Ascending aorta (tissue), 2 donors: ENCODE measurements at places on chromosomes 1 and 21. TPM values are rescaled to one million over a fixed set of nuclear protein-coding genes. Genes with fewer than 3 reads are reported as not detected.

Gene FCMR
- total RNA-seq, result 1.3 TPM

Gene NBPF4
- total RNA-seq, result not detected

Gene DDR2
- 77.9 TPM for total RNA-seq

Gene IGSF9
- total RNA-seq, result 0.11 TPM

DNA sequence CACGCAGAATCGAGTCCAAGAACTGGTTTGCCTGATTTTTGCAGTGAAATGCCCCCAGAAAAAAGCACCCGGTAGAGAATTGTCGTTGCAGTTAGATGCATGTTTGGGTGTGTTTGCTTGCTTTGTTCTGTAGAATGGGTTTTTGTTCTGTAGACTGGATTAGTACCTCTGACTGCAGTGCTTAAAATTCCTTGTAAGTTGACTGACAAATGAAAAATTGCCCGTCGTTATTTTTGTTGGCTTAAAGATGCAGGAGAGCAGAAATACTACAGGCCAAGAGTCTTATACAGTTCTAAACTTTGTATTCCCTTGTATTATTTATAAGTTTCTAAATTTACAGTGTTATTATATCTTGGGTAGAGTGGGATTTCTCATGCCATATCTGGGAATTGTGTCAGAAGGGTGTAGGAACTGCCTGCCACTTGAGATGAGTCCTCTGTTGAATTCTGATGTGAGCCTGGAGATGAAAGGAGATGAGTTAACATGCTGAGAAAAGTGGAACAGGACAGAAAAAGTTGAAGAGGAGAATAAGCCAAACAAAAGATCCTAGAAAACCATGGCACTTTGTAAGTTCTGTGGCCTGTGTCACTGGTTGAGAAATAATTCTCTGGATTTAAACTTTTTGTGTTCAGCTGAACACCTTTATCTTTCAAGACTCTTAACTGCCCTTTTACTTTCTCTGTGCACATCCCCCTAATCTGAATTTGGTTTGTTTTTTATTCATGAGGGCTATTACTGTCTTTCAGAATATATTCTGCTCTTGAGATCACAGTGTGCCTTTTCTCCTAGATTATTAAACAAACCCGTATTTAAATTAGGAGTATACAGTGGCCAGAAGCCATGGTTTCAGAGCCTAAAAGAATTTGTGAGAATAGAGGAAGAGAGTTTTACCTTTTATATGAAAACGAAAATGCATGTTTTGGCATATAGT lies 1.4 kb downstream of the DESI2 start:
- no peak for DNase-seq
- no peaks in the 10 kb centered on the region for H3K4me1 ChIP-seq
- no peaks in the 10 kb centered on the region for H3K36me3 ChIP-seq
- peak overlapping the region; percentile 99 for H3K27ac ChIP-seq
- H3K4me3 ChIP-seq, result peak overlapping the region; percentile 95

GRCh38 chr1:170580636-170581440 lies 48.9 kb downstream of the GORAB start:
- no peak for DNase-seq
- H3K4me1 ChIP-seq, result no peaks in the 10 kb centered on the region
- H3K27me3 ChIP-seq, result no peaks in the 10 kb centered on the region
- no peak overlapping the region for H3K4me3 ChIP-seq

DNA sequence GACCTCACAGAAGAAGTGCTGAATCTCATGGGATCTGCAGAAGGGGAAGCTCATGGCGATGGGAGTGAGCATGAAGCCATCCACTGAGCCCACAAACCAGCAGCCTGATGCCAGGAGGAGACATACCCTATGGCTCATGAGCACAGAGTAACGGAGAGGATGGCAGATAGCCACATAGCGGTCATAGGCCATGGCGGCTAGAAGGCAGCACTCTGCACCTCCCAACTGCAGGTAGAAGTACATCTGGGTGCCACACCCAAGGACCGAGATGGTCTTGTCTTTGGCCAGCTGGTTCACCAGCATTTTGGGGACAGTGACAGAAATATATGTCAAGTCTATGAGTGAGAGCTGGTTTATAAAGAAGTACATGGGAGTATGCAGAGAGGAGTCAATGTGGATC lies 4.3 kb downstream of the OR2T10 start:
- no peaks in the 10 kb centered on the region for H3K4me1 ChIP-seq
- no peak overlapping the region for H3K4me3 ChIP-seq
- no peaks in the 10 kb centered on the region for H3K36me3 ChIP-seq

- DNase-seq, result peak; percentile 81
- peak overlapping the region; percentile 96 for H3K27ac ChIP-seq
- H3K36me3 ChIP-seq, result no peaks in the 10 kb centered on the region
Observed at GRCh38 chr1:243848858-243849420, 1.1 kb downstream of the AKT3 start.

GRCh38 chr1:84582802-84583587 lies 8.8 kb upstream of the CTBS start:
- no peak for DNase-seq
- no peaks in the 10 kb centered on the region for H3K36me3 ChIP-seq
- H3K4me3 ChIP-seq, result no peak overlapping the region
- H3K27ac ChIP-seq, result no peak overlapping the region
- H3K4me1 ChIP-seq, result no peaks in the 10 kb centered on the region
